ENCODE measurements at places on chromosomes 13 and 19.

DNA sequence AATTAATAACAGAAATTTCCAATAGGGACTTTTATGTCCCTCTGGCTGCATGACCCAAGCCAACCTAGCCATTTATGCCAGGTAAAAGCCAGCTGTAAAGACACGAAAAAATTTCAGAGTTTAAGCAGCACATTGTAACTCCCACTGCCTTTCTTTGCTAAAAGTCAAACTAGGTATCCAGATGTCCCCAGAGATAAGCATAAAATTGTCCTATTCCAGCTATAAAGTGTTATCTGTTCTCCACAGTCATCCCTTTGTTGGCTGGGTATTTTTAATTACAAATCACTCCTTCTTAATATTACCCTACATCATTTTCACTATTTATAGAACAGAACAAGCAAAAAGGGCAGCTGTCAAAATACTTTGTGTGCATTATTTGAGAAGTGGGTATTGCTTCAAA is 3.2 kb upstream of the ZNF154 start:
- no peak for DNase-seq

- no peak for DNase-seq
These were observed 1.2 kb downstream of the DAPK3 start for GRCh38 chr19:3969435-3970312.

DNA sequence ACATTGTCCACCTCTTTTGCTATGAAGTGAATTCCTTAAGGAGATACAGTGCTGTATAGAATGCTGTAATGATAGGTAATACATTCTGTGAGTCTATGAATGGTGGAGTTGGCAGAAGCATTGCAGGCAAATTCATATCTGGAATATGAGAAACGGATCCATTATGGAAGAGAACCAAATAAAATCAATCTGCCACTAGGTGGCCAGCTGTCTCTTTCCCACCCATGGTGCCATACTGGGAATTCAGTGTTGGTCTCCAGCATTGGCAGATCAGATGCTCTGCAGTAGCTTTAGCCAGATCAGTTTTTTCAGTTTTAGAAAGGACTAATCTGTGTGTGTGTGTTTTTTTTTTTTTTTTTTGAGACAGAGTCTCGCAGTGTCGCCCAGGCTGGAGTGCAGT is 27.6 kb downstream of the DNAJC3 start:
- no peak for DNase-seq

- no peak for DNase-seq
These were observed 141.8 kb downstream of the GPC5 start for GRCh38 chr13:91540158-91540736.

GRCh38 chr19:33279430-33280350 is 22.6 kb downstream of the CEBPA start:
- DNase-seq = no peak

- no peak for DNase-seq
These were observed 7.1 kb upstream of the KLK14 start for GRCh38 chr19:51089786-51090185.

Measured in right cardiac atrium (tissue), 5 donors.